Progenitor cell of endocrine pancreas (in vitro differentiated cells): ENCODE measurements at places on chromosomes 6 and 20. TPM values are rescaled to one million over a fixed set of nuclear protein-coding genes. Genes with fewer than 3 reads are reported as not detected.

- no peak for DNase-seq
Observed at GRCh38 chr6:15036690-15037245, 209.1 kb upstream of the JARID2 start.

COL12A1 gene
- 2.0 and 3.8 TPM in 2 replicates for total RNA-seq

DNA sequence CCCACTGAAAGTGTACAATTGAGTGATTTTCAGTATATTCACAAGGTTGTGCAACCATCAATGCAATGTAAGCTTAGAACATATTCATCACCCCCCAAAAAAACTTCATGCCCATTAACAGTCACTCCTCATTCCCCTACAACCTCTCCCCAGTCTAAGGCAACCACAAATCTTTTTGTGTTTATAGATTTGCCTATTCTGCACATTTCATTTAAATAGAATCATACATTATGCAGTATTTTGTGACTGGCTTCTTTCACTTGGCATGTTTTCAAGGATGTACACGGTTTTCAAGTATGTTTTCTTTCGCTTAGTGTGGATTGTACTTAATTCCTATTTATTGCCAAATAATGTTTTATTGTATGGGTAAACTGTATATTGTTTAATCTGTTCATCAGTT, 329.3 kb upstream of the RNF24 start:
- DNase-seq = no peak

DNA sequence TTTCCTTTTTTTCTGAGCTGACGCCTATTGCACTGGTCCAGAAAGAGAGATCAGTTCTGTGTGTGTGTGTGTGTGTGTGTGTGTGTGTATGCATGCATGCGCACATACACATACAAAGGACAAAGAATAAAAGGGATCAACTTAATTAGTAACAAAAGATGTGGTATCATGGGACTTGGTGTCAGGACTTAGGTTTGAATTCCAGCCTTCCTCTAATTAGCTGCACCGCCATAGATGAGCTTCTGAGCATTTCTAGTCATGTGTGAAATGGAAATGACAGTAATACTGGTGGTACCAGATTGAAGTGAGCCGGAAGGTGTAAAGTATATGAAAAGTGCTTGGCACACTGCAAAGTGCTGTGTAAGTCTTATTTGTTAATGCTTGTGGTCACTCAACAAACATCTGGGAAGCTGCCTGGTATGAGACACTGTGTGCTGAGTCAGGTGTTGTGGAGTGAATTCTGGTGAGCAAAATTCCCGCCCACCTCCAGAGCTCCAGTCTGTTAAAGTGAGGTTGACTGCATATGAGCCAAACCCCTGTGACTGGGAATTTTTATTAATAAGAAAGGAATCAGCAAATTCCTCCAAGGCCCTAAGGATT, 12.4 kb downstream of the DAAM2 start:
- no peak for DNase-seq

- DNase-seq = no peak
Observed at GRCh38 chr6:158152659-158153058, 15.4 kb downstream of the SERAC1 start.

OSER1 gene
- 34.9 and 35.0 TPM in 2 replicates for total RNA-seq

GRCh38 chr20:48667889-48668413, 159.8 kb downstream of the PREX1 start:
- no peak for DNase-seq

DNA sequence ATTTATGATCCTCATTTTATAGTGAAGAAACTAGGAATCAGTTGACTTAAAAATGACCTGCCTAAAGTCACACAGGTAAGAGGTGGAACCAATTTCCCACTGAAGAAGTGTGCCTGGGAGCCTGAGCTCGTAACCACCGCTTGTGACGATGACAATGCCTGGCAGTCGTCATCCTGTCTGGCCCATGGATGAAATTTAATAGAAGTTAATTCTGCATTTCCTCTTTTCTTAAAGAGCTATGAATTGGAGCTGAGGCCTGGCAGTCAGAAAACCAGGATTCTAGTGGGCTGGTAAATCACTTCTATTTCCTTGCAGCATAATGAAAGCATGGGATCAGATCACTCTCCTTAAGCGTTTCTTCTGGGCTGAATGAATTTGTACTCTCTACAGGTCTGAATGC, 200.0 kb upstream of the SGK1 start:
- DNase-seq = no peak

DNA sequence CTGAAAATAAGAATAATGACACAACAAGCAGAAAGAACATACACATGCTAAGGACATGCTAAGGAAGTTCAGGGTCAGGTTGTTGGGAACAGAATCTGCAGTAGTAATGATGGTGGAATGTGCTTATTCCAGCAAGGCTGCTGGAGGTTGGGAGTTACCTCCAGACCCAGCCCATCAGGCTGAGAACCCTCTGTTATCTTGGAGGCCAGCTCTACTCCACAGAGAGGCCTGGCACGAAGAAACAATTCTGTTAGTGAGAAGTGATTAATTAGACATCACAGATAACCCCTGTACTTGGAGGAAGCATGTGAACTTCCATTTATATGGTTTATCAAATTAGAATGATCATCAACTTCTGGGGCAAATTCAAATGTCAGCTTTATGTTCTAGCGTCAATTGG, 22.1 kb upstream of the ARHGAP18 start:
- no peak for DNase-seq

GRCh38 chr6:91161246-91161645, 574.4 kb upstream of the MAP3K7 start:
- no peak for DNase-seq

DNA sequence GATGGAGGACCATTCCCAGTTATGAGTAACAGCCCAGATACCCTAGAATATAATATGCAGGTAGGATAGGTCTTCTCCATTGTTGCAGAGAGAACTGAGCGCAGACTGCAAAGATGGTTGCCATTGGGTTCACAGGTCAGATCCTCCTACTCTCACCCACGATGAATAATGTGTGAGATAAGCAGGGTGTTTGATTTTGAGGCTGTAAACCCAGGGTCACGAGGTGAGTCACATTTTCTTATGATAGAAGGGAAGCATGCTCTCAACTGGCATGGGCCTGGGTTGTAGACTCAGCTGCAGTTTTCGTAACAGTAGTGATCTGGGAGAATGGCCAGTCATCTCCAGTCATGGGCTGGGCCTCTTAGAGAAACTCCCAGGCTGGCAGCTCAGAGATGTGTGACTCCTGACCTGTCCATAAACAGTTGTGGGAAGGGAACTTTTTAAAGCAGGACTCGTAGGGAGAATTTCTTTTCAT, 74.2 kb downstream of the CD164 start:
- DNase-seq = no peak

DNA sequence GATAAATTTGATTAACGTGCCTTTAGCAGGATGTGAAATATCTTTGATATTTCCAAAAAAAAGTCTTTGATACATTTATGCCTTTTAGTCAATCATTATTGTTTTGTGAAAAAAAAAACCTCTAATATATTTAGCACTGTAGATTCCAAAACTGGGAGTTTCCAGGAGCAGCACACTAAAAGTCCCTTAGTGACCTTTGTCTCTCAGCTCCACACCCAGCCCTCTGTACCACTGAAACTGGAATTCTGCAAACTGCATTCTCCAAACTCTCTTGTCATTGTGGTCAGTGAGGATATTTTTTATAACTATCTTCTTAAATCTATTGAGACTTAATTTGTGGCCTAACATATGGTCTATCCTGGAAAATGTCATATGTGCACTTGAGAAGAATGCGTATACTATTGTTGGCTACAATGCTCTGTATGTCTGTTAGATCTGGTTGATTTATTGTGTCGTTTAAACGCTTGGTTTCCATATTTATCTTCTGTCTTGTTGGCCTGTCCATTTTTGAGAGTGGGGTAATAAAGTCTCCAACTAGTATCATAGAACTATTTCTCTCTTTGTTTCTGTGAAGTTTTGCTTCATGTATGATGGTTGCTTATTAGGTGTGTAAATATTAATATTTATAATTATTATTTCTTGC, 73.2 kb upstream of the CNKSR3 start:
- no peak for DNase-seq

GRCh38 chr6:16681260-16681873, 79.9 kb downstream of the ATXN1 start:
- no peak for DNase-seq

- DNase-seq = no peak
Observed at GRCh38 chr6:129429956-129430355, 280.0 kb downstream of the ARHGAP18 start.

- DNase-seq = no peak
Observed at GRCh38 chr6:76420094-76420493, 347.6 kb upstream of the IMPG1 start.

GRCh38 chr6:170114187-170114945, 176.5 kb downstream of the DLL1 start:
- no peak for DNase-seq
